HTR-8/SVneo (cell line): ENCODE measurements at places on chromosomes 1 and 21.
A peak's percentile ranks its signal among the peaks of the same experiment; 100 is the strongest.

- no peak for DNase-seq
Observed at GRCh38 chr1:62688687-62689085, 500 bp upstream of the DOCK7 start.

GRCh38 chr1:202890392-202890791, 1.4 kb upstream of the RABIF start:
- DNase-seq, result no peak

DNA sequence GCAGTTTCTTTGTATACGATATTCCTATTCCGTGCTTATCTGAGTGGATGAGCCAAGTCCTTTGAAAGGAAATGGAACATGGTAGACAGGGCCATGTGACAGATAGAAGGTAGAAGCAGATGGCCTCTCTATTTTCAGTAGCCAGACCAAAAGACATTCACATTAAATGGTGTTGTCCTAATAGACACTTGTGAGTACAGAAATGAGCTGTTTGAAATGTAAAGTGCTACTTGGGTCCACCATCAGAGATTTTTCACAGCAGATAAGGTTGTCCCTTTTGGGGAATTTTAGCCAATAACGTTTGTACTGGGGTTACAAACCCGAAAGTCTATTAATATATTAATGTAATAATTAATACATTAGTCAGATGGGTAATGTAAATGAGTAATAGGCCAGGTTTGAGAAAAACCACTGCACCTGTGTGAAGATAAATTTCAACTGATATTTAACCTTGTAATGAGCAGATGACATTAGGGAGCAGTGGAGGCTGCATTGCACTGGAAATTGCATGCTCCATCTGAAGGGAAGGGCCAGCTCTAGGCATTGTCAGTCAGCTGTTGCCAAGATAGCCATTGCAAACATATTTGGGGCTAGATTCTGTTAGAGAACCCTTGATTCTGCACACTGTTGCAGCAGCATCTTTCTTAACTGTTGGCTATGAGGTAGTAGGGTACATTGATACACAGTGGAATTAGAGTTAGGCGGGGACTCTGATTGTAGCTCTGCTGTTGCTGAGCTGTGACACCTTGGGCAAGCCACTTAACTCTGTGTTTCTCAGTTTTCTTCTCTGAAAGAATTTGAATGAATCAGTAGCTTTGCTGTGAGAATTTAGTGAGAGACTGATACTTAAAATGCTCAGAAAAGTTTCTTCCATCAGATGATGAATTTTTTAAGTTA, 43.8 kb downstream of the FGGY start:
- DNase-seq, result no peak

DNA sequence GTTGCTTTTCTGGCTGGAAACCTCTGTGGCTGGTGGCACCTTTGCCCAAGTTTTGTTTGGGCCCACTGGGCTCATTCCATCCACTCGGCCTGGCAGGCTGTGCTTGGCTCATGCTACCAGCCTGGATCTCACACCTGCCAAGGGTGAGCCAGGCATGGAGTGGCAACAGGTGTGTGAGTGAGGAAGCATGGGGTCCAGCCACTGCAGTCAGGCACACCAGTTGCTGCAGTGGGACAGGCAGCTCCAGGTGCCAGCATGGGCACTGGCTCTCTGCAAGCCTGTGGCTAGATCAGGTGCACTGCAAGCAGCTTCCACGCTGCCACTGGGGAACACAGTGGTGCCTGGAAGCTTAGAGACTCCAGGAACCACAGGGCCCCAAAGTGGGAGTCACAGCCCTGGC, 57.0 kb downstream of the NUP210L start:
- no peak for DNase-seq

DNA sequence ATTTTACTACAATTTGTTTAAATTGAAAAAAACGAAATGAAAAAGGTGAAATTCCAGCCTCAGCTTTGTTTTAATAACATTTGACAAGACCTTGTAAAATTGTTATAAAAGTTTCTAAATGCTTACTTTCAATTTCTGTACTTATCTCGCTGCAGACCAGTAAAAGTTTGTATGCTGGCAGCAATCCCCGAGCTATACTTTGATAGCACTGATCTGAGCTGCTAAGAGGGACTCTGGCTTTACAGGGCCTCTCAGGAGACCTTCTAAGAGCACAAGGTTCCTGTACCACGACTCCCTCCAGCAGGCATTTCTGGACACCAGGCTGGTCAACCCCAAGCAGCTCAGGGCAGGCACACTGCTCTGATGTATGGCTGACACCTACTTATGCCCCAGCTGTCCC, 13.1 kb downstream of the STMN1 start:
- DNase-seq, result no peak

DNA sequence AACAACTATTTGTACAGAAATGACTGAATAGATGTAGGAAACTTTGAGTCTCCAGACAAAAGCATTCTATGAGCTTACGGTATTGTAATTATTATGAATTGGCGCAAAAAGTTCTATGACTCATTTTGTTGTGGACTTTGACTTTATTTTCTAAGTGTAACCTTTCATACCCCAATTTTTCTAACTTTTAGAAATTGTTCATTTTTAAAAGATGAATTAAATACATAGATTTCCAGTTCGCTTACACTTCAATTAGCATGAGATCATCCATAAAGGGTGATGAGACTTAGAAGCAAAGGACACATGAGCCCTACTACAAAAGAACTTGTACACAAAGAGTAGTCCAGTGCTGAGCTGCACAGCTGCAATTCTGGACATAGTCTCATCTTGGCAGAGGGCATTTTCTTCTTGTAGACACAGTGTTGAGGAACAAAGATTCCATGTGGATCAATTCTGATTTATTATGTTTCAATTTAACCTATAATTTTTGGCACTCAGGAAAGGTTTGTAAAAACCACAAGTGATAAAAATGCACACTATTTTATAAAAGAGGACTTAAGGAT, 431.1 kb downstream of the LRRIQ3 start:
- no peak for DNase-seq

GRCh38 chr1:145849356-145850160, 4.1 kb downstream of the NUDT17 start:
- DNase-seq, result peak; percentile 69

- no peak for DNase-seq
Observed at GRCh38 chr1:165837838-165838364, 10.5 kb downstream of the UCK2 start.

GRCh38 chr21:42746593-42747275, 93.3 kb downstream of the PDE9A start:
- DNase-seq, result no peak

DNA sequence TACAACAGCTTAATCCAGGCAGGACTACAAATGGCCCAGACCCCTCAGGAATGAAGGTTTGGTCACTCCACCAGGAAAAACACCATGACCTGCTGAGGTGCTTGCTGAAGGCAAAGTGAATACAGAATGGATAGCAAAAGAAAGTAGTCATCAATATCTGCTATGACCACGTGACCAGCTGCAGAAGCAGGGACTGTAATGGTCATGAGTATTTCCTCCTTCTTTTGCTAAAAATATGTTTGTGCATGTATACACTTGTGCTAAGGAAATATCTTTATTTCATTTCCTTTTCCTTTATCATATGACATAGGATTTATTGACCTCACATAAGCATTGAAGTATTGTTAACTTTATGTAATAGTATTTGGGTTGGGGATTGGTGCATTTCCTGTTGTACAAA, 26.4 kb upstream of the GOLT1A start:
- no peak for DNase-seq

DNA sequence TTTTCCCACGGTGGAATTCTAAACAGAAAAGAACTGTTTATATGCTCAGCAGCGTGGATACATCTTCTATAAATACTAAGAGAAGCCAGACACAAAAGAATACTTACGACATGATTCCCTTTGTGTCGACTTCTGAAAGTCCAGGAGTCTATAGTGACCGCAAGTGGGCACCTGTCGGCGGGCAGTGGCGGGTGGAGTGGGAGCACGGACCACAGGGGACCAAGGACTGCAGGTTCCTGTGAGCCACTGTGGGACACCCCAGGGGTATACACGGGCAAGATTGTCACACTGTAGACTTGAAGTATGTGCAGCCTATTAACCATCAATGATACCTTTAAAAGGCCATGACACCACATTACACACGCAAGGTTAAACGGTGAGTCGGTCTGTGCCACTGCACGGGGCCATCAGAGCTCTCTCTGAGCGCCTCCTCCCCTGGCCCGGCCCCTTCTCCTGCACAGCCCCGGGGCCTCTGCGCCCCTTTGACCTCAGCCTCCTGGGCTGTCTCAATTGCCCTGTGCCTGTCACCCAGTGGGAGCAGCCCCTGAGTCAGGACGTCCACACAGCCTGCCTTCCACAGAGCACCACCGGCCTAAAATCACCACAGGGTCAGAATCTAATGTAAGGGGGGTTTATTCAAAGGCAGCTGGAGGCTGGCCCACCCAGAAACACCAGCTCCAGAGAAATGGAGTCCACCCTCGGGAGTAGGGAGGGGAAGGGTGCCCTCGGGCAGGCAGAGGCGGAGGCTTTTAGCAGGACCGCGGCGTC, 90.0 kb upstream of the COL6A1 start:
- no peak for DNase-seq

DNA sequence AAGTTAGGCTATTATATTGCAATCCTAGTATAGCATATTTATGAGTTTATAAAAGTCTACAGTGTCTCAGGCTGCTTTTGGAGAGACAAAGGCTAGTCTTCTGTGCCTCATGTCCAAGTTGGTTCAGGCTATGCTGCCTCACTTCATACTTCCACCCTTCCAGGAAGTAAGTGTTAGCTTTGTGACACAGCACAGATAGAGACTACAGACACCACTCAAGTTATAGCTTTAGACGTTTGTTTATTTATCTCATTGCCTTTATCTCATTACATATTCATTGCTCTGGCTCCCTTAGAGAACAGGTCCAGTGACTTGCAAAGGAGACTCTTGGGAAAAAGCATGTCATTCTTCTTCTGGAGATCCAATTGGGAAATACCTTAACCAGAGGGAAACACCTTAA, 22.6 kb upstream of the GBP4 start:
- DNase-seq, result no peak

DNA sequence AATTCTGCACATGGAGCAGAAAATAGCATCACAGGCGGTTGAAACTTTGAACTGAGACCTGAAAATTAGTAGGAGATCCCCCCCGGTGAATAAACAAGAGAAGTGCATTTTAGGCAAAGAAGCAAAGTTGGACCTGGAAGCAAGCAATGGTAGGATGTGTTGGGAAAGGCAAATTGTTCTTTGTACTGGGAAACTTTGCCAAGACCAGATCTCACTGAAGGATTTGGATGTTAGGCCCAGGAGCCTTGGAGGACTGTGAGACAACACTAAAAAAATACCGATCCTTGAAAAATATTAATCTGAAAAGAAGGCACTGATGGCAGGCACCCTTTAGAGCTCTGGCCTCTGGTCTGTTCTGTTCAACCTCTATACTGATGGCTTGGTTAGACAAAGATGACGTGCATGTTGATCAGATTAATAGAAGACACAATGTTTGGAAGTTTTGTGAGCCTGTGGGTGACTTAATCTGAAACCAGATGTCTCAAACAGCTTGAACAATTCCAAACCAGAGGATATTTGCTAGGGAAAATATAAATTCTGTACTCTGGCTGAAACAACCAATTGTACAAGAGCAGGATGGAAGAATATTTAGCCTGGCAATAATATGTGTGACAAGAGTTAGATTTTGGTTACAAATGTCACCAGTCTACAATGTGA, 108.4 kb downstream of the ROR1 start:
- no peak for DNase-seq

- no peak for DNase-seq
Observed at GRCh38 chr1:116359060-116359830, 13.8 kb upstream of the ATP1A1 start.

GRCh38 chr1:1308756-1309250, 406 bp downstream of the PUSL1 start:
- DNase-seq, result no peak

GRCh38 chr1:162023547-162024501, at the start of gene OLFML2B:
Gene OLFML2B (minus strand): TSS chr1:162023869. CDS start chr1:162023430, 439 bp downstream.
- peak; percentile 69 for DNase-seq

DNA sequence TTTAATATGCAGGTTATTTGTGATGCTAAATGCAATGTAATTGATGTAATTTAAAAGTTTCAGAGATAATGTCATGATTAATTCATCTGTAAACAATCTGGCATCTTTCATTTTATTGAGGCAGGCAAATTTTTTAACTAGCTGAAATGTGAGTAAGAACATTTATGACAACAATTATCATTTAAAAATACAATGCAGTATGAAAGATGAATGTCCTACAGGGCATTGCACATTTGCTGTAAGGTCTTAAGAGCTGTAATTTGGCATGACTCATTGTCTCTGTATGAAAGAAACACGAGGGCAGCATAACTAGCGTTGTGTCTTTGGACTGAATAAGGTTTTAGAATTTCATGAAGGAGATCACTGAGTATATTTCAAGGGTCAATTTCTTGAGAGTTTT, 642.8 kb downstream of the PLA2G4A start:
- DNase-seq, result peak; percentile 45

DNA sequence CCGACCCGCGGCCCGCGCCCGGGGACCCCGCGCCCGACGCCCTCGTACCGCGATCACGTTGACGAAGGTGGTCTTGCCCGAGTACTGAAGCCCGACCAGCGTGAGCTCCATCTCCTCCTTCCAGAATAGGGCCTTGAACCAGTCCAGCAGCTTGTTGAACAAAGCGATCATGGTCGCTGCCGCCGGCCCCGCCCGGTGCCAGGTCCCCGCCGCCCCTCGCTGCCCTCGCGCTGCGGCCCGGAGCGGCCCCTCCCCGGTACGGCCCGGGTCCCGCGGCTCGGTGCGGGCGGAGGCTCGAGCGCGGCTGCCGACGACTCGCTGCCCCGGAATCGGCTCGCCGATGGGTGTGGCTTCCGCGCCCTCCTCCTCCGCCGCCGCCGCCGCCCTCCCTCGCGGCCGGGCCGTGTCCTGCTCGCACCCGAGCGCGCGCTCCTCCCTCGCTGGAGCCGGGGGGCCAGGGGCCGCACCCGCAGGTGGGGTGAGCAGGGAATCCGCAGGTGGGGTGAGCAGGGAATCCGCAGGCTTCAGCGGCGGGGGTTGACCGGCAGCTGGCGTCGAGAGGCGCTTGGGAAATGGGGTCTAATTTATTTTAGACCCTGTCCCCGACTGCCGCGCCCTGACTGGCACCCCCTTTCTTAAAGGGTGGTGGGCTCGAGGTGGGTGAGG, at the start of gene ARL8A:
ARL8A (minus strand) TSS at position 336 of the 666 bp plus-strand sequence; CDS start at position 171, 165 bp downstream.
- DNase-seq, result peak; percentile 57

DNA sequence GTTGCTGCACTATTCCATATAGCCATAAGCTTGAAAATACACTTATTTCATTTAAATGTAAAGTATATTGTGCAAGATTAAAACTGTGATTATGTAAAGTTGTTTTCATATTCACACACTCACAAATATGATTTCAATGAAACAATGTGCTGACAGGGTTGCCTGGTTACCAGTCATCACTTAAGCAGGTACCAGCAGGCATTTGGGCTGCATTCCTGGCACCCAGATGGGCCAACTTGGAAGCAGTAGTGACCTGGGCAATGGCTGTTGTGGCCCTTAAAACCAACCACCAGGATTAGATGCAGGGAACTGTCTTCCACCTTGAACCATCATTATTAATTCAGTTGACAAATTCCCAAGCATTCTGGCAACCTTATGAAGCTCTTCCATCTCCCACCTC, 45.0 kb upstream of the RASAL2 start:
- DNase-seq, result no peak

- peak; percentile 69 for DNase-seq
Observed at GRCh38 chr21:42684109-42684916, 30.9 kb downstream of the PDE9A start.
